Muscle of leg (tissue), 16 donors: ENCODE measurements at places on chromosomes 11 and 22. TPM values are rescaled to one million over a fixed set of nuclear protein-coding genes. Genes with fewer than 3 reads are reported as not detected.

GRCh38 chr11:35313066-35313759, 106.1 kb downstream of the SLC1A2 start:
- no peak overlapping the region for H3K27ac ChIP-seq
- H3K4me3 ChIP-seq, result no peak overlapping the region
- no peaks in the 10 kb centered on the region for H3K27me3 ChIP-seq
- peaks cover 2% of the 10 kb centered on the region for H3K4me1 ChIP-seq

DNA sequence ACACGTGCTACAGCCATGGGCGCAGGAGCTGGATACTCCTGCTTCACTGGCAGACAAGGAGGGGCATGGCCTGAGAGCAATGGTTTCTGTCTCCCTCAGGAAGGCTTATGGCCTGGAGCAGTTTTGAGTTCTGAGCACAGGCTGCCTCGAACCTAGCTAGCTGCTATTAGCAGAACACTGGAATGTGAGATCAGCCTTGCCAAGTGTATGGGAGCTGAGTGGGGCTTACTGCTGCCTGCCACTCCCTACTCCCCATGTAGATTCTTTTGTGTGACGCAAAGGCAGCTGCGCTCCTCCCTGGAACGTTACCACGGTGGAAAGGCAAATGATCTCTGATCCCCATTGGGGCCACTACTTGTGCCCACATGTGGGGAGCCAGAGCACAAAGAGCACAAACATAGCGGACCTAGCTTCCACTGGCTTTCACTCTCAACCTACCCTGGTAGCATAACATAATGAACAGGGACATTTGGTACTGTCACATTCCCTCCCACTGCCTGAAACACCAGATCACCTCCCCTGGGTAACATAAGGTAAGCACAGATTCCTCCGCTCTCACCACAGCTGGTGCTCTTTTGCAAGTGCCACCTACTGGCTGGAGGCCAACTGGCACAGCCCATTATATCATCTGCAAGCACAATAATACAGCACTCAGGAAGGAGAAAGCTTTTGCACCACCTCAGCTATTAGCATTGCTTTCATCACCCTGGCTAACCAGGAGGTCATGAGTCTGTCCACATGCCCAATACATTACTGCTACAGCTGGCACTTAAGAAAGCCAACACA, 84.6 kb upstream of the GUCY1A2 start:
- DNase-seq, result peak; percentile 20
- no peaks in the 10 kb centered on the region for H3K27me3 ChIP-seq

DNA sequence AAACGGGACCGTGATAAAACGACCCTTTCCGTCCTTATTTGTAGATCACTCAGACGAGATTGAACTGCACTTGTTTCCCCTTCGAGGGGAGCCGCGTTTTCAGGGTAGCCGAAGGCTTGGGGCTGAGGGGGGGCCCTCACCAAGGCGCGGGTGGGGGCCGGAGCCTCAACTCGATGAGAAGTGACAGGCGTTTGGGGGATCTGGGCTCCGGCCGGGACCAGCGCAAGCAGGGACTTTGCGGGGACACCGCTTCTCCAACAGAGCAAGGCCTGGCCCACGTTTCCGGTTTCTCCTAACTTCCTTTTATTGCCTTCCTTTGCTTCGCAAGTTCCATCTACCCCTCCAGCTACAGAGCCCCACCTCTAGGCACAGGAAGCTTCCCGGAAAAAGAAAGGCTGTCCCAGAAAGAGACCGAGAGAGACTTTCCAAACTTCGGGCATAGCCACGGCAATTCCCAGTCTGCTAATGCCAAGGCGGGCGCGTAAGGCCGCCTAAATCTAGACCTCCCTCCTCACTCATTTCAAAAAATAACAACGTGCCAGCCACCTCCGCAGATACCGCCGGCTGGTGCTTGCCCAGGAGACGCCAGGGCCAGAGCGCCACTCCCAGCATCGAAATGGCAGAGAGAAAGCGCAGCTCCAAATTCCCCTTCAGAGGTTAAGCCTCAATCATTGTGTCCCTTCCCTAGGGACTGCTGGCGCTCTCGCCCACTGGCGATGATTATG, 6.6 kb downstream of the PAX6 start:
- H3K27ac ChIP-seq, result no peak overlapping the region
- peaks cover 28% of the 10 kb centered on the region for H3K4me1 ChIP-seq
- no peaks in the 10 kb centered on the region for H3K36me3 ChIP-seq
- H3K27me3 ChIP-seq, result peaks cover 94% of the 10 kb centered on the region
- no peak overlapping the region for H3K4me3 ChIP-seq

- H3K4me1 ChIP-seq, result no peaks in the 10 kb centered on the region
- H3K27ac ChIP-seq, result no peak overlapping the region
- no peak overlapping the region for H3K4me3 ChIP-seq
- H3K27me3 ChIP-seq, result no peaks in the 10 kb centered on the region
Observed at GRCh38 chr11:5004424-5005274, 10.0 kb downstream of the OR51L1 start.

The PES1 gene
- 51.5 TPM for polyA plus RNA-seq

The ROBO4 gene
- polyA plus RNA-seq, result 29.2 TPM

- no peak overlapping the region for H3K27ac ChIP-seq
- no peak overlapping the region for H3K4me3 ChIP-seq
- DNase-seq, result no peak
- no peaks in the 10 kb centered on the region for H3K4me1 ChIP-seq
Observed at GRCh38 chr22:24333301-24333700, 62.7 kb downstream of the SPECC1L start.

DNA sequence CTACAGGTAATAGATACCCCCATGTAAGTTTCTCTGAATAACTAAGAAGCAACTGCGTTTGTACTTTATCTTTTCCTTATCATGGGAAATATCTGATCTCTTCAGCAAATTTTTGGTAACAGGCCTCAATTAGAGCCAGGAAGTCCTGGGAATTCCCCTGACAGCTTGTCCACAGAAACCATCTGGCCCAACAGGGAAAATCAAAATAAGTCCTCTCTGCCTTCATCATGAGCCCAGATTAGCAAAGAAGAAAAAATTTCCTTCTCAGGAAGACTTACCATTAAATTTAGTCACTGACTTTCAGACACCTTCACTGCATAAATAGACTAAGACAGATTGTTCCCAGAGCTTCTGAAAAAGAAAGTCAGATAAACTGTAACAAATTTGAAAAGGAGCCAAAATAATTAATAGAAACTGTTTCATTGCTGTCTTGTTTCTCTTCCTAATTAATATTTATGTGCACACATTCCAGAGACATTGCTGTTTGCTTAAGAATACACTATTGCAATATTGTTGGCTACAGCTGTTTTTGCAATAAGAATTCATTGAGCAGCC, 278.1 kb upstream of the FAT3 start:
- DNase-seq, result peak; percentile 21
- peaks cover 5% of the 10 kb centered on the region for H3K4me1 ChIP-seq
- H3K4me3 ChIP-seq, result no peak overlapping the region
- no peaks in the 10 kb centered on the region for H3K27me3 ChIP-seq

- H3K4me1 ChIP-seq, result peaks cover 11% of the 10 kb centered on the region
- H3K27me3 ChIP-seq, result no peaks in the 10 kb centered on the region
- H3K36me3 ChIP-seq, result peaks cover 51% of the 10 kb centered on the region
- DNase-seq, result peak; percentile 48
- H3K4me3 ChIP-seq, result no peak overlapping the region
Observed at GRCh38 chr11:35180317-35181233, 41.6 kb downstream of the CD44 start.

The DMC1 gene
- 6.9 TPM for polyA plus RNA-seq
